ENCODE measurements at places on chromosomes 2 and 18. TPM values are rescaled to one million over a fixed set of nuclear protein-coding genes. Genes with fewer than 3 reads are reported as not detected.

Gene SEC11C
- total RNA-seq, result 76.6 TPM

Gene GCG
- total RNA-seq, result 1.6 TPM

Gene ZAP70
- total RNA-seq, result 1.8 TPM

- no peak for DNase-seq
- no peaks in the 10 kb centered on the region for H3K36me3 ChIP-seq
- H3K27me3 ChIP-seq, result no peaks in the 10 kb centered on the region
- H3K4me3 ChIP-seq, result no peak overlapping the region
- H3K4me1 ChIP-seq, result no peaks in the 10 kb centered on the region
These were observed 15.3 kb downstream of the GAREM1 start for GRCh38 chr18:32455361-32455760.

DNA sequence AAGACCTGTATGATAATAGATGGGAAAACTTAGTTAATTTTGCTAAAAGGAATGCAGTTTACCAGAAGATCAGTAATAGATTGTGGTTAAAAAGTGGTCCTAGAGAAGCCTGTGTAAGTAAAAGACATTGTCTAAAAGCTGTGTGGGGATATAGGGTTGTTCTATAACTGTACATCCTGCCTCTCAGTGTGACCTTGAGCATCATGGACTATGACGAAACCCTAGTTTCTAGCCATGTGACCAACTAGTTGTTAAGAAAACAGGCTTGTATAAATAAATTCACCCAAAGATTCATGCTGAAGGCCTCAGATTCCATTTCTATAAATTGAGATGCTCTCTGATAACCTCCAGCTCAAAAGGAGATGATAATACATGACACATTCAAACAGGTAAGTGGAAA lies 160.7 kb downstream of the IKZF2 start:
- H3K4me3 ChIP-seq, result no peak overlapping the region
- H3K4me1 ChIP-seq, result no peaks in the 10 kb centered on the region
- H3K36me3 ChIP-seq, result no peaks in the 10 kb centered on the region
- H3K27me3 ChIP-seq, result no peaks in the 10 kb centered on the region

DNA sequence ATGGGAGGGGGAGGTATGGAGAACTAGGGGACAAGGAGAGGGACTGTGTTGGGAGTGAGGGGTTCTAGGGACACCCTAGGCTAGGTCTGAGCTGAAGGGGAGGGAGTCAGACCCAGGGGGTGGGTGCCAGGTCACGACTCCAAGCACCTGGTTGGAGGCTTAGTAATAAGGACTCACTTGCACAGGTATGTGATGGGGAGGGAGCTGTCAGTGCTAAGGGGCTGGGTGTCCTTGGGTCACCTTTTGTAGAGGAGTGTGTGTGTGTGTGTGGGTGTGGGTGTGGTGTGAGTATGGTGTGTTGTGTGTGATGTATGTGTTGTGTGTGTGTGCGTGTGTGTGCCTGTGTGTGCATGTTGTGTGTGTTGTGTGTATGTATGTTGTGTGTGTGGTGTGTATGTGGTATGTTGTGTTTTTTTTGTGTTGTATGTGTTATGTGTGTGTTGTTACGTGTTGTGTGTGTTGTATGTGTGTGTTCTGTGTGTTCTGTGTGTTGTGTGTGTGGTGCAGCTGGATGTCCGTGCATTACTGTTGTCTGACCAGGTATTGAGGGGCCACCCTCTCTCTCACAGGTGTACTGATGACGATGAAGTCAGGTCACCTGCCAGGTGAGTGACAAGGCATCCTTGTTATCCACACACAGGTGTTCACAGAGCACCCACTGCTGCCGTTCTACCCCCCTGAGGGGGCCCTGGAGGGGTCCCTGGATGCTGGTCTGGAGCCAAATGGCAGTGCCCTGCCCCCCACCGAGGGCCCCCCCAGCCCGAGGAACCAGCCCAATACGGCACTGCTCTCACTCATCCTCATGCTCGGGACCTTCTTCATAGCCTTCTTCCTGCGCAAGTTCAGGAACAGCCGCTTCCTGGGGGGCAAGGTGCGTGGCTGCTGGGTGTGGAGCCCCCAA lies 9.8 kb downstream of the SLC4A3 start:
- no peak overlapping the region for H3K27ac ChIP-seq
- H3K36me3 ChIP-seq, result no peaks in the 10 kb centered on the region
- no peak for DNase-seq
- H3K4me1 ChIP-seq, result no peaks in the 10 kb centered on the region
- H3K27me3 ChIP-seq, result no peaks in the 10 kb centered on the region
